ENCODE measurements at places on chromosomes 16 and 17.

DNA sequence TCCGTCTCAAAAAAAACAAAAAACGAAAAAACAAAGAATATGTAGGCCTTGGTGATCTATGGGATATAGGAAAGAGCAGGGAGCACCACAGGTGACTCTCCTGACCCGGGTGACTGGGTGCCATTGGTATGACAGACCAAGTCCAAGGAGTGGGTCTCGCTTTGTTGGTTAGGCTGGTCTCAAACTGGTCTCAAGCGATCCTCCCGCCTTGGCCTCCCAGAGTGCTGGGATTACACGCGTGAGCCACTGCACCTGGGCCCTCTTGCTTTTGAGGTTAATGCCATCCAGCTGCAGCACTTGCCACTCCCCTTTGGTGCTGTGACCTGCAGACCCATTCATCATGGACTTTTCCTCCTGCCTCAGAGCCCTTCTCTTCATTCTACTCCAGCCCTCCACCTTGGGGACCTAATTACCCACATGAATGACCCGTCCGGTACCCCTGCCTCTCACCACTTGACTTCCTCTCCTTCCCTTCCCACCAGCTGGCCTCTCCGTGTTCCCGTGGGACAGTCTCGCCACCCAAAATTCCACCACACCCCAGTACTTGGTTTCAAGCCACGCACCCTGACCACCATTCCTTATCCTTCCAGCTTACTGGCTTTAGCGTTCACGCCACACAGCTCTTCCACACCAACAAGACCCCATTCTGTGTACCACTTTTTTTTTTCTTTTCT, 3.2 kb upstream of the UBE2G1 start:
- no peak for DNase-seq

DNA sequence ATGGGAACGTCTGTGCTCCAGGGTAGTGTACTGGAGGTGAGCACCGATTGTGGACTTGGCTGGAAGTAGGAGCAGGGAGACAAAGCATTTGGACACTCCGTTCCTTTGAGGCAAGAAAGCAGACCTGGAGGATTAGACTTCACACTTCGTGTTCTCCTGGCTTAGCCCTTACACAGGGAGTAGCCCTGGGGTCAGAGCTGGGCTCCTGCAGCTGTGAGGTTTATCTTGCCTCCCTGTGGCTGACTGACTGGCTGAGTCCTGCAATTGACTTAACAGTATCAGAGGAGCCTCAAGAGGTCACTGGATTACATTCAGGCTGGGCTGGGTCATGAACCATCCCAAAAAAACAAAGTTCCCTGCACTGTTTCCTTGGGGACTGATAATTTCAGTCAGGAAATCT, 37.1 kb downstream of the MPRIP start:
- no peak for DNase-seq

- DNase-seq, result no peak
These were observed 45.4 kb upstream of the TMEM132E start for GRCh38 chr17:34533806-34534527.

GRCh38 chr16:30876867-30877266, 17.0 kb downstream of the BCL7C start:
- DNase-seq, result no peak

GRCh38 chr16:80852261-80852872, 48.0 kb upstream of the CDYL2 start:
- DNase-seq, result no peak

DNA sequence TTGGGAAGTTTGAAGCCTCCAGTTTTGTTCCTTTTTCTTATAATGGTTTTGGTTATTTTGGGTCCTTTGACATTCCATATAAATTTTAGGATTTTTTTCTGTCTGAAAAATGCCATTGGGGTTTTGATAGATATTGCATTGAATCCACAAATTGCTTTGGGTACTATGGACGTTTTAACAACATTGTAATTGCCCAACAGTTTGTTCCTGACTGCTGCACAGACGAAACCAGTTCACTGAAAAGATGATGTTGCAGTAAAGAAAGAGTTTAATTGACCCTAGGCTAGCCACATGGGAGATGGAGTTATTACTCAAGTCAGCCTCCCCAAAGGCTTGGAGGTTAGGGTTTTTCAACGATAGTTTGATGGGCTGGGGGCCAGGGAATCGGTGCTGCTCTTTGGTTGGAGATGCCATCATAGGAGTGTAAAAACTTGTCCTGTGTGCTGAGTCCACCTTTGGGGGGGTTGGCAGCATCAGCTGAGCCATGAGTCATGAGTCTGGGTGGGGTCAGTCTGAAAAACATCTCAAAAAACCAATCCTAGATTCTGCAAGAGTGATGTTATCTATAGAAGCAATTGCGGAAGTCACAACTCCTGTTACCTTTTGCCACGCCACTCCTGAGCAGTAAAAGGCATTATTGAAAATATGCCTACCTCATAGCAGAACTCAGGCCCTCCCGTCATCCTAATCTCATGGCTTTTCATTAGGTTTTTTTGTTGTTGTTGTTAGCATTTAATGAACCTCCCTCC, 2.7 kb upstream of the PRSS41 start:
- no peak for DNase-seq

DNA sequence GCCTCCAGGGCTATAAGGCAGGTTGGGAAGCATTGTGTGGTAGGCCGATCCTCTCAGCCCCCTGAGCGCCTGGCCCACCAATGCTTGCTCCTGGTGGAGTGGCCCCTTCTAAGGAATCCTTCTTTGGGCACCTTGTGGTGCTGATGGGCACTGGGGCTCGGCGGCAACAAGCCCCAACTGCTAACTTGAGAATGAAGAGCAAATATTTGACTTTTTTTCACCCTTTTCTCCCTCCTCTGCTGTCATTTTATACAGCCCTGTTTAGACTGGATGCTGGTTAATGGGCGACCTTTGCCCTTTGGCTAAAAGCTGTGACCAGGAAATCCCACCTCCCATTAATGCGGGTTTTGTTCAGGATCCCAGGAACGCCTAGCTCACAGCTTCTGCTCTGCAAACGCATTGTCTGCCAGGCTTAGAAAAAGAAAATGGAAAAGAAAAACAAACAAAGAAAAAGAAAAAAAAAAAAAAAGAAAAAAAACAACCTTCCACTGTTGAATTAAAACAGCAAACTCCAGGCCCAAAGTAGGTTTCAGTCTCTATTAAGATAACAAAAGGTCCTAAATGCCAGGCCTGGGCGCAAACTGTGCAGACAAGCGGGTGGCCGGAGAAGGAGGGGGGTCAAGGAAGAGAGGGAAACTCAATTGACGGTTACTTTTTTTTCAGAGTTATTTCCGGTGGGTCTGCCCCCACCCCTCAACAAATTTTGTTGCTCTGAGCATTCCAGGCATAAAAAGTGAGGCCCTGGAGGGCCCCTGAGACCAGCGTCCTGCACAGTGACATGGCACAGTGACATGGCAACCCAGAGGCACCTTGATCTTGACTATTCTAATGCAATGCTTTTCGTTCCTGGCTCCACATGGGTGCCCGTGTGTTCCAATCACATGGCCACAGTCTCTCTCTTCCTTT, 301.4 kb downstream of the MAF start:
- no peak for DNase-seq

- no peak for DNase-seq
These were observed 171.1 kb downstream of the ABCC12 start for GRCh38 chr16:47984669-47985068.

DNA sequence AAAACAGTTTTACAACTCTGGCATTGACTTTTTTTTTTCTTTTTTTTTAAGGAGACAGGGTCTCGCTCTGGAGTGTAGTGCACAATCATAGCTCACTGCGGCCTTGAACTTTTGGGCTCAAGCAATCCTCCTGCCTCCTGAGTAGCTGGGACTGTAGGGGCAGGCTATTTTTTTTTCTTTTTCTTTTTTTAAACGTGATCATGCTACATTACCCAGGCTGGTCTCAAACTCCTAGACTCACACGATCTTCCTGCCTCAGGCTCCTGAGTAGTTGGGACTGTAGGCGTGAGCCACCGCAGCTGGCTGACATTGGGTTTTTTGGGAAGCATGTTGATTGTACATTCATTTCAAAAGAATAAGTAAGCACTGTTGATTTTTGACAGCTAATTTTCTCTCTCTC, 32.1 kb downstream of the TNRC6A start:
- no peak for DNase-seq

DNA sequence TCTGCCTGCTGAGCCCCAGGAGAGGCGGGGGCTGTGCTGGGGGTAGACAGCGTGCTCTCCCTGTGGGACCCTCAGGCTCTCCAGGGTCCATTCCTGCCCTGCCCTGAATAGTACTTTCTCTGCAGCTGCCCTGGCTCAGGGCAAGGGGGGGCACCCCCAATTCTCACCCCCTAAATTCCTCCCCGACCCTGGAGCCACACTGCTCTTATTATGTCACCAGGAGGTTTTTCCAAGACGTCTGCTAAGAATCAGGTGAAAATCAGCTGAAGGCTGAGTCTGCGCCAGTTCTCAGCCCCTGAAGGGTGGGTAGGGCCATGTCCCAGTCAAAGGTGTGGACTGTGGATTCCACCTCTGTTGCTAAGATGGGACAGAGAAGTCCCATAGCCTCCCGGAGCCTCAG, 49.9 kb upstream of the MAP3K14 start:
- DNase-seq, result no peak

GRCh38 chr16:2079311-2079800, 31.6 kb downstream of the TSC2 start:
- DNase-seq, result no peak

DNA sequence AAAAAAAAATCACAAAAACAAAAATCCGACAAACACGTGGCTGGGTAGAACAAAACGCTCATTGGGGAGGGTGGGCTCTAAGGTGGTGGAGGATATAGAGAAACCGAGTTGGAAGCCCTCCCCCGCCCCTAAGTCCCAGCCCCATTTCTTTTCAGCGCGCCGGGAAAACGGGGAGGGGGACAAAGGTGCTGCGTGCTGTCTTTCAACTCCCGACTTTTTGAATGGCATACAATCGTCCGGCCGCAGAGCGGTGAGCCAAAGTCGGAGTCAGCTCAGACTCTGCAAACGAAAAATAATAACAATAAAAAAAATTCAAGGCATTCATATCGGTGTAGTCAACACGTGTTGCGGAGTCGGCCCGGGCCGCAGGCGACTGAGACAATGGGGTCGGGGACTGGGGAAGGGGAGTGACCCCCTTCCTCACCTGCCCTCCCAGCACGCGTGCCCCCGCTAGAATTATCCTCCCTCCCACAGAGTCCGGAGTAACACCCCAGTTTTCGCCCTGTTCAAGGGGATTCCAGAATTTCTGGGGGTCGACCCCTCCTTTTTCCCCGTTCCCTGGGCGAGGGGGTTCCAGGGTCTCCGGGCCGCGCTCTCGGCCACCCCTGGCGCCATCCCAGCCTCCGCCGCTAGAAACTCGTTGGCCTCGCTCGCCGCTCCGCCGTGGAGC, 1.7 kb upstream of the IGF2BP1 start:
- no peak for DNase-seq

- no peak for DNase-seq
These were observed 6.8 kb downstream of the OR1F1 start for GRCh38 chr16:3194792-3195191.

Data from stimulated activated CD8-positive, alpha-beta memory T cell treated with anti-CD3 and anti-CD28 coated beads, Interleukin-2, amount 100 ng/mL, for 1 hour (primary cell).